ENCODE measurements at places on chromosomes 11 and 22.

DNA sequence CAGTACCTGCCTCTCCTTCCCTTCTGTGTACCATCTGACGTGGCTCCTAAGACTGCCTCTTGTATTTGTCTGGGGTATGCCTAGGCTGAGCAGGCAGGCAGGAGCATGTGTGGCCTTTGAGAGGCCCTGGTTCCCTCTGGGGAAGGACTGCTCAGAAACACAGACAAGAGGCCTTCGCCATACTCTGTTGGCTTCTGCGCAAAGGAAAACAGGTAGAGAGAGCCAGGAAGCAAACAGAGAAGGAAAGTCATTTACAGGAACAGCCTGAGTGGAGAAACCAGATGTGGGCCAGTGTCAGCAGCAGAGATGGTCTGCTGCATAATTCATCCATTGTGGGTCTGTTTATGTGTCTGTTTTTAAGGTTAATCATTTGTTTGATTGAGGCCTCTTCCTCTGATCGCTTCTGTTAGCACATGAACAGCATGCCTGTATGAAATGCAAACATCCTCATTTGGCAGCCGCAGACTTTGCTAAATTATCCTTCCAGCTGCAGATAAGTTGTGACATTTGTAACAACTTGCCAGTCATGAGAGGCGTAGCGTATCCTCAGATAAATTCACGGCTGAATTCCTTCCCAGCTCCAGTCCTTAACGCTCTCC lies 119.4 kb downstream of the GALNT18 start:
- DNase-seq, result no peak

DNA sequence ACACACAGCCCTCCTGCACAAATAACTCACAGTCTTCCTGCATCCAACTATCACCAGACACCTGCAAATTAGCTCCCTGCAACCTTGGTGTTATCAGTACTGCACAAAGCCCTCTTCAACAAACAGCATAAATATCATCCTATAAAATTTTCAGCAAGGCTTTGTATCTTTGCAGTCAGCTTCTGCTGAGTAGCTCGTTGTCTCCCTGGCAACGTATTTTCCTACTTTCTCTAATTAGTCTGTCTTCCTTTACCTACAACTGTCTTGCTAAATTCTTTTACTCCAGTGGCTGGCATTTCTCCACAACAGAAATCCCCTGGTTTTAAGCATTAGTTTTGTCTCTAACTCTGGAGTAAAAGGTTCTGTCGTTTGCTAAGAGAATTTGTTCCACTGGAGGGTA lies 3.9 kb downstream of the OR8D4 start:
- no peak for DNase-seq

DNA sequence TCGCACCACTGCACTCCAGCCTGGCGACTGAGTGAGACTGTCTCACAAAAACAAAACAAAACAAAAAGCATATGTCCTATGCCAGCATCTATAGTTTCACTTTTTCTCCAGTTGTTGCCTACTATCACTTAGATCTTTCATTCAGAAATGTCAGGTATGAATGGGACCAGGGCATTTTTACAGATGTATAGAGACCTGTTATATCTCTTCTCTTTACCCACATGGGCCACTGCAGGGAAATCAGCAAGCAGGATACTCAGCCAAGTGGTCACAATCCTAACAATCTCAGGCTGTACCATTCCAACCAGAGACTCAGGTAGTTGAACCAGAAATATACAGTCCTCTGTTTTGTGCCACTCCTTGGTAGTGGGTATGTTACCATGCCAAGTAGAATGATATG lies 16.0 kb upstream of the SREBF2 start:
- DNase-seq, result no peak

DNA sequence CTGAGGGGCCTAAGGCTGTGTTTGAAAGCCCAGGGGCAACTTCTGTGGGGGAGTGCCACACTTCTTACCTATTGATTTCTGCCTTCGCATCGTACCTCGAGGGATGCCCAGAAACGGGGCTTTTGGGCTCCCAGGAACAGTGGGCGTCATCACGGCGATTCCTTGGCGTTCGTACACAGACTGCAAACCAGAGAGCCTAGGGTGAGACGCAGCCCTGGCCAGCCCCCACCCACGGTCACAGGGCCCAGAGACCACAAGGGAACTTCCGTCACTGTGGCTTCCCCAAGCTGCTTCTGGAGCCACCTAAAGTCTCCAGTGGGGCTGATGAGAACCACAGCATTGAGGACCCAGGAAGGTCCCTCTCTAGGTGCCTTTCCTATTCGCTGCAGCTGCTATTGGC lies 91.9 kb downstream of the CTTN start:
- DNase-seq, result no peak

- DNase-seq, result peak; percentile 80
These were observed 21.4 kb upstream of the PANX2 start for GRCh38 chr22:50148991-50149721.

DNA sequence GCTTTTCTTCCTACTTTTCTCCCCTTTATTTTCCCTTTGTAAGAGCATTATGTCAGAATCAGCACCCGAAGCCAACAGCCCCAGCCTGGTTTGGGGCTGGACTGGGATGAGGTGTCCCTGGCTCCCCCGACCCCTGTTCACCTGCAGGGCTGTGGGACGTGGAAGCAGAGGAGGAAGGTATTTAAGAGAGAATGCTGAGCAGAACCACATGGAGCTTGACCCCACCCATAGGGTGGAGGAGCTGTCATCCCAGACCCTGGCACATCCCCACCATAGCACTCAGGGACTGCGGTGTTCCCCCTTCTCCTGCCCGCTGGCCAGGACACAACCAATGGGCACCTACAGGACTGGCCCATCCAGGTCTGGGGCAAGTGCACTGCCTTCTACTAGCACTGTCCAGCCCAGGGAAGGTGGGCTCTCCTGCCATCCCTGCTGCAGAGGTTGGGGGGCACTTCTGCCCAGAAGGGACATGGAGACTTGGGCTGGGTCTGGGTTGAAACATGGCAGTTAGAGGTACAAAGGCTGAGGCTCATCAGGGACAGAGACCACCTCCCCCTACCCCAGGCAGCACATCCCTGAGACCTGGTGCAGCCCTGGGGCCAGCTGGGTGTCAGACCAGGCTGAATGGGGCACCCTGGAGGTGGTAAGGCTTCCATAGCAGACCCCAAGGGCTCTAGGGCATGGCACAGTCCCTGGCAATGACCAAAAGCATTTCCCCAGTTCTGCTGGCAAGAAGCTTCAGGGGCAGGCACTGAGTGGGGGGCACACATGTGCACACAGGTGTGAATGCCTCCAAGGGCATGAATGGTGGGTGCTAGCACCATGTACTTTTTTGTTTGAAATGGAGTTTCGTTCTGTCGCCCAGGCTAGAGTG lies 19.7 kb downstream of the TANGO2 start:
- DNase-seq, result no peak

DNA sequence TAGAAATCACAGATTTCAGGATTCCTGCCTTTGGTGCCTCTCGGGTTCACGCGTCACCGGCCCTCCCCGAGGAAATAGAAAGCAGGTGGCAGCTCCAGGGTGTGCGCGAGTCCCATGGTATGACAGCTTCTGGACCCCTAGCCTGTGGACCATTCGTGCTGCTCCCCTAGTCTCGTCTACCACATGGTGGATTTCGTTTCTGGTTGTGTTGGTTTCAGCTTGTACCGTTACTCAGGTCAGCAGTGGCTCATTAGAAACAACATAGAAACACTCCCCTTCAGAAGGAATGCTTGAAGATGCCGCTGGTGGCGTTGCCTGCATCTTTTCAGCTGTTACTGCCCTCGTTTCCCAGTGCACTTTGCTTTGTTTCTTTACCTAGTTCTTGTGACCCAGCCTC lies 700 bp downstream of the TTC17 start:
- DNase-seq, result no peak

DNA sequence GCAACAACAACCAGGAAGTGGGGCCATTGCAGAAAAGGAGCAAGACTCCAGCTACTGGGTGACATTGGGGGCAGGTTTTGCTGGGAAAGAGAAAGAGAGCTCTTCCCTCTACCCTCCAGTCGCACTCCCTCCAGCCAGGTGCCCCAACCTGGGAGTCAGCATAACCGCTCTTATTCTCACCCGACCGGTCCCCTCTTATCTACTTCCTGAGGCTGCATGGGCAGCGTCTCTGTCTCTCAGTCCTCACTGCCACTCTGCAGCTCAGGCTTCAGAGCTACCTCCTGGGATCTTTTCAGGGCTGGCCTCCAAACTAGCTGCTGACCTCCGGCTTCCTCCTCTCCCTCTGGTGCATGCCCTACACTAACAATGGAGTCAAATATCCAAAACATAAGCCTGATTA lies 5.1 kb downstream of the ZNF70 start:
- no peak for DNase-seq

- DNase-seq, result no peak
These were observed 109.4 kb upstream of the OR4B1 start for GRCh38 chr11:48107188-48107704.

DNA sequence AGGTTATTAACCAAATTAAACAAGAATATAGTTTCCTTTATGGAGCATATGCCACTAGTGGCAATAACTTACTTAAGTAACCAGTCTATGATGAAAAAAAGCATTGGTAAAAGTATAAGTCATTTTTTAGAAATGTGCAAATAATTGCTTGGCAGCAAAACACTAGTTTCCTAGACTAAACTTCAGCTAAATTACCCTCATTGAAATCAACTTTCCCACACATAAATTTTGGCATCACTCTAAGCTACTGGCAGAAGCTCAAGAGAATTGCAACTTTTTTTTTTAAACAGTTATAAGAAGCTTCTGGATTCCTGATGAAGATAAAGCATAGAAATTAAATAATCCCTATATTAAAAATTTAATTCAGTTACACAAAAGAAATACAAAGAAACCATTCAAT lies 12.5 kb downstream of the CCDC34 start:
- DNase-seq, result no peak

DNA sequence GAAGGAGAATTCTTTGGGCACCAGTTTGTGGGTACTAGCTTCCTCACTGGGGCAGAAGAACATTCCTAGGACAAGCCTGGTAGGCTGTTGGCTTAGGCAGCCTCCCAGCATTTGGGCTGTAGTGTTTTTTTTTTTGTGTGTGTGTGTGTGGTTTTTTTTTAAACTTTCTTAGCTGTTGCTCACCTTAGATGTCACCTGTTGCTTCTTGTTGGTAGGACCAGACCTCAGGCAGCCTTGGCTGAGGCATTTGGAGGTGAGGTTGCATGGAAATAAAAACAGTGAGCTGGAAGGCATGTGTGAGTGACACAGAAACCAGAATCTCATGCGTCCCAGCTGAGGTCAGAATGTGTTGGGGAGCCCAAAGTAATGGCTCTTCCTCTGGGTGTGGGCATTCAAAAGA lies 21.3 kb downstream of the AMPD3 start:
- DNase-seq, result no peak

GRCh38 chr22:33766091-33766490 lies 154.2 kb downstream of the LARGE1 start:
- DNase-seq, result no peak

- no peak for DNase-seq
These were observed 265.4 kb upstream of the B3GAT1 start for GRCh38 chr11:134677397-134677822.

- peak; percentile 85 for DNase-seq
These were observed 243.5 kb upstream of the ANO3 start for GRCh38 chr11:26088391-26088790.

DNA sequence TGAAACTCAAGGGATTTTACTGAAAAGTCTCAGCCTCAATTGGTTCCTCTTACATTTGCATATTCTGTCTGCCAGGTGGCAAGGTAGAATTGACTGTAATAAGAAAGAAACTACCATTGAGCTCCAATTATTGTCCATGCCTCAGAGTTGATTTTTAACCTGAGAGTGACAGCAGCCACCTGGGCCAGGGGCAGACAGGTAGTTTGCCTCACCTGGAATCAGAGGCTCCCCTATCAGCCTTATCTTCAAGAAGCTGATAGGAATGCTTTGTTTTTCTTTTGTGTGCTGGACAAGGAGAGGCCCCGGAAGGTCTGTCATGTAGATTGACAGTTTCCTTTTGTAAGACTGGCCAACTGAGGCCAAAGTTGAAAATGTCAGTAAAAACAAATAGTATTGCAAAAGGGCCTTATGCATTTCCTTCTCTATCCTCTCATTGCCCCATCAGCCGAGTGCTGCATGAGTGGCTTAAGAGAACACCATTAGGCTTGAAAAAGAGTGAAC lies 34.1 kb downstream of the CD44 start:
- DNase-seq, result no peak

- DNase-seq, result no peak
These were observed 29.7 kb downstream of the EFCAB6 start for GRCh38 chr22:43782448-43782847.

GRCh38 chr11:27456140-27456794 lies 16.3 kb downstream of the LGR4 start:
- peak; percentile 33 for DNase-seq

DNA sequence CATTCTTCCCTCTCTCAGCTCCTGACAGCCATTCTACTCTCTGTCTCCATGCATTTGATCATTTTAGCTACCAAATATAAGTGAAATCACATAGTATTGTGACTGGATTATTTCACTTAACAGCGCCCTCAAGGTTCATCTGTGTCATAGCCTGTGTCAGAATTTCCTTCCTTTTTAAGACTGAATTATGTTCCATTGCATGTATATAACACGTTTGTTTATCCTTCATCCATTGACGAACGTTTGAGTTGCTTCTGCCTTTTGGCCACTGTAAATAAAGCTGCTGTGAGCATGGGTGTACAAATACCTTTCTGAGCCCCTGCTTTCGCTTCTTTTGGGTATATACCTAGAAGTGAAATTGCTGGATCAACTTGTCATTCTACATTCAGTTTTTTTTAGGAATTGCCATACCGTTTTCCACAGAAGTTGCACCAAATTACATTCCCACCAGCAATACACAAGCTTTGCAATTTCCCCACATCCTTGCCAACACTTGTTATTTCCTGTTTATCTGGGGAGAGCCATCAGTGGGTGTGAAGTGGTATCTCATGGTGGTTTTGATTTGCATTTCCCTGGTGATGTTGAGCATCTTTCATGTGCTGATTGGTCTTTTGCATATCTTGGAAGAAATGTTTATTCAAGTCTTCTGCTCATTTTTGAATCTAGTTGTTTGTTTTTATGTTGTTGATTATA lies 17.5 kb downstream of the GLB1L2 start:
- no peak for DNase-seq

GRCh38 chr11:10164621-10165020 lies 129.4 kb downstream of the SBF2 start:
- DNase-seq, result peak; percentile 28

GRCh38 chr11:112885744-112886433 lies 75.3 kb upstream of the NCAM1 start:
- DNase-seq, result no peak

GRCh38 chr22:48644108-48644507 lies 1183.6 kb downstream of the BRD1 start:
- no peak for DNase-seq

GRCh38 chr22:41499624-41500280 lies 30.8 kb downstream of the ACO2 start:
- no peak for DNase-seq

DNA sequence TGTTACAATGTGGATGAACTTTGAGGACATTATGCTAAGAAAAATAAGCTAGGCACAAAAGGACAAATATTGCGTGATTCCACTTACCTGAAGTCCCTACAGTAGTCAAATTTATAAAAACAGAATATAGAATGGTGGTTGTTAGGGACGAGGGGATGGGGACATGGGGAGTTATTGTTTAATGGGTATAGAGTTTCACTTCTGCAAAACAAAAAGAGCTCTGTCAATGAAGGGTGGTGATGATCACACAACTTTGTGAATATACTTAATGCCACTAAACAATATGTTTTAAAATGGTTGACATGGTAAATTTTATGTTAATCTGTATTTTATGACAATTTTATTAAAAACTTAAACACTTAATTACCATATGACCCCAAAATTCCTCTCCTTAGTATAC lies 26.1 kb downstream of the INTS4 start:
- DNase-seq, result no peak

- no peak for DNase-seq
These were observed 464.0 kb downstream of the BRD1 start for GRCh38 chr22:49363526-49364230.

Data from COLO829 (cell line).